ENCODE measurements at places on chromosomes 11 and 22. TPM values are rescaled to one million over a fixed set of nuclear protein-coding genes. Genes with fewer than 3 reads are reported as not detected.

DNA sequence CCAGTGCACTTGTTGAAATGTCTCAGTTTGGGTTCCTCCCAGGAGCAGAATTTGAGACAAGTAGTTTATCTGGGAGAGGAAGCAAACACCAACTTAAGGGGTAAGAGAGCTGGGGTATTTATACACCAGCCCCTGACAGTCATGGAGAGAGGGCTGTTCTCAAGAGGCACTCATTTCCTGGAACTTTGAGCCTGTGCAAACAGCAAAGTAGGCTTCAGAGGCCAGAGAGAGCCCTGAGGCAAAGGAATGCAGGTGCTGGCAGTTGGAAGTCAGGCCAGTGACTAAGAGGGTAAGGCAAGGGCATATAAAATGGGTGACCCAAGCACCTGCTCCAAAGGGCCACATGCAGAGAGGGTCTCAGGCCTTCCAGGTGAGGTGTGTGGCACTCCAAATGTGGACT, 16.1 kb downstream of the MS4A18 start:
- no peak for DNase-seq

DNA sequence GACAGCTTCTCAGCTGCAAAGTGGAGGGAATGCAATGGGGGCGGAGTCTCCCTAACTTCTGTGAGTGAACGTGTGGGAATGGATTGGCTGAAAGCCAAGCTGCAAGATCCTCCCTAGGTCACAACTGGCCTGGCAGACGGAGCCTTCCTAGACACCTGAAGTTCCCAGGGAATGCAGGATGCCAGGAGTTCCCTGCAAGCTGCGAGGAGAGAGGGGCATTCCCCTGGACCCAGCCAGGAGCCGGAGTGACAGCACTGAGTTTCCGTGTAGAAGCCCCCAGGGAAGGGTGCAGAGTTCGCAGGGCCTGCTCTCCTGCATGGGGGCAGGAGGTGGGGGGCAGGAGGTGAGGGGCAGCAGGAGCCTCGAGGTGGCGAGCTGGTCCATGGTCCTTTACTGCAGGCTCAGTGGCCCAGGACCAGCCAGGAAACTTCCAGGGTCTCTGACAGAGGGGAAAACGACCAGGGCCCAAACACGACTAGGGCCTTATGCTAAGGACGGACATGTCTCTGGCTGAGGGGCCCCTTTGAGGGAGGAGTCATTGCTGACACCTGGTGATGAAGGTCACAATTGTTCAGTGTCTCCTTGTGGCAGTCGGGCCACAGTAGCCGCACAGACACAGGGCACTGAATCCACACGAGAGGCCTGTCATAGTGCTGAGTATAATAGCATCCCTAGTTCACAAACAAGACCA, 141.4 kb downstream of the FBXO7 start:
- no peak for DNase-seq

TMA7B gene
- not detected for total RNA-seq

ANKRD13D gene
- total RNA-seq = 25.4 TPM

GRCh38 chr11:77435972-77436371, 37.9 kb downstream of the PAK1 start:
- DNase-seq = no peak

DNA sequence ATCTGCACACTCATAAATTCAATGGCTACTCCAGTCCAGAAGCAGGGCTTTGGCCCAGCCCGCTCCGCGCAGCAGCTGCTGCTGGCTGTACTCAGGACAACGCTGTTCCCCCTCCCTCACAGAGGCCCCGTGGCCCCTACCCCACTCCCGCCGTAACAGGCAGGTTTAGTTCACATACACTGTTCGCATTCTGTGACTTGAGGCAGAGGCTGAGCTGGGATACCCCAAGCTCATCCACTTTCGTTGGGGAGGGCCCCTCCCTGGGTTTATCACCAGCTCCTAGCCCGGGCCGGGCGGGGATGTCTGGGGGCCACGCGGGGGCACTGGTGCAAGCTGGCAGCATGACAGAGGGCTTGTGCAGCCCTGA, 52.4 kb downstream of the SYT13 start:
- DNase-seq = no peak

DNA sequence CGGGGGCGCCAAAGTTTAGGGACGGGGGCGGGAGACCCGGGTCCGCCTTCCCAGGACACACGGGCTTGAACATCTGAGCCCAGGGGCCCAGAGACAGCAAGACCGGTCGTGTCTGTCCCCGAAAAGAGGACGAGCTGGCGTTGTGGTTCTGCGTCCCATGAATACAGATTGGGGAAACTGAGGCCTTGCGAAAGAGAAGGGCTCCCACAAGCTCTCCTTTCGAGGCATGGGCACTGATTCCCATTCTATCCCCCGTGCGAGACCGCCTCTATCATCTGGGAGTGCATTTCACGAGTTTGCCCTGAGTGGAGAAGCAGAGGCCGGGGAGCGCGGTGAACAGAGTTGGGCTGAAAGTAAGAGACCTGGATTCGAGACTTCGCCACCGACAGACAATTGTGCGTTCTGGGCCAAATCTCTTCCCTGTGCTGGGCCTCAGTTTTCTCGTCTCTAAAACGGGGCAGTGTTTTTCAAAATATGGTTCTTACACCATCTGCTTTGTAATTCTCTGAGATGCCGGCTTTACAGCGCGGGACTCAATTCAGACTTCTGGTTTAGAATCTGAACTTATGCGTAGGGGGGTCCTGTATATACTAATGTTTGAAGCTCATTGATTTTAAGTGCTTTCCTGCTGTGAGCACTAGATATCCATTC, 471 bp downstream of the RNF185 start:
- DNase-seq = no peak

DNA sequence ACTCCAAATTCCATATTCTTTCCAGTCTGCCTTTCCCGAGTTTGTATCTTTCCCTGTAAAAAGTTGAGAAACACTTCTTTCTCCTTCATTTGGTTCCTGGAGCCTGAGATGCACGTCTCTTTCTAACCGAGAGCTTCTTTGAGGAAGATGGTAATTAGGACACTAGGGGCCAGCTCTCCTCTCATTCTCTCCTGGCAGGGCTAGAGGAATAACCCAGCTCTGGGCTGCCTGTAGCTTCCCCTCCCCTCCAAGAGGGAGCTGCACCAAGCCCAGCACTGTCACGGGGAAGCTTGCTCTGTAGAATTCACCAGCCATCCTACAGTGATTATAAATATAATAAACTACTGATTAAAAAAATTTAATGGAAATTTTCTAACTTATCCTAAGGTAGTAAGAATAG, 26.9 kb downstream of the UBASH3B start:
- no peak for DNase-seq

GRCh38 chr22:38162881-38163843, 18.5 kb downstream of the PLA2G6 start:
- no peak for DNase-seq

GRCh38 chr22:39714321-39714720, 143.8 kb downstream of the CACNA1I start:
- DNase-seq = no peak

GRCh38 chr11:126207896-126208295, 3.6 kb downstream of the RPUSD4 start:
- no peak for DNase-seq

PIH1D2 gene
- 3.3 TPM for total RNA-seq

- no peak for DNase-seq
Measured at GRCh38 chr22:29870574-29870973, 12.4 kb upstream of the MTMR3 start.

- DNase-seq = peak; percentile 23
Measured at GRCh38 chr11:65417702-65418430, 4.7 kb upstream of the NEAT1 start.

VSTM5 gene
- total RNA-seq = not detected

GRCh38 chr11:107908211-107908610, 20.0 kb upstream of the RAB39A start:
- DNase-seq = no peak

PHF21B gene
- not detected for total RNA-seq

DNA sequence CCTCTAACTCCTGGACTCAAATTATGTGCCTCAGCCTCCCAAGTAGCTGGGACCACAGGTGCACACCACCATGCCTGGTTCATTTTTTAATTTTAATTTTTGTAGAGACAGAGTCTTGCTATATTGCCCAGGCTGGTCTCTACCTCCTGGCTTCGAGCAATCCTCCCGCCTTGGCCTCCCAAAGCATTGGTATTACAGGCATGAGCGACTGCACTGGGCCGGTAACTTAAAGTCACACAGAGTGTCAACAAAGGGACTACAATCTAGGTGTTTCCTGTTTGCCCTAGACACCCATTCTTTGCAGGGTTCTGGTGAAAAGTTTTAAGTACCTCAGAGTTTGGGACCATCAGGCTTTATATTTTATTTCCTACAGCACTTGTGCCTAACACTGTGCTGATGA, 8.4 kb downstream of the UVRAG start:
- DNase-seq = no peak

GRCh38 chr11:2674658-2675131, 25.1 kb downstream of the KCNQ1OT1 start:
- DNase-seq = no peak

Data from A172 (cell line).